ENCODE measurements at places on chromosomes 1 and 21.

GRCh38 chr1:168529518-168529917 lies 14.3 kb downstream of the XCL2 start:
- DNase-seq, result no peak

DNA sequence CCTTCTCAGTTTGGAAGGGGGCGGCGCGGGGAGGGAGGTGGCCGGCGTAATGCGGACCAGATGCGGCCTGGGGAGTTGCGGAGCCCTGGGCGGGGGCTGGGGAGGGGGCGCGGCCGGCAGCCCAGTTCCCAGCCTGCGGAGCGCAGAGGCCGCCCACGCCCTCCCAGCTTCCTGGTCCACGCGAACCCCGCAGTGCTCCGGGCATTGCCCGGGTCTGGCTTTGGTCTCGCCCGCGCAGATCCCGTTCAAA lies 695 bp downstream of the DMBX1 start:
- DNase-seq, result no peak

- DNase-seq, result no peak
Measured at GRCh38 chr1:196593955-196594354, 14.3 kb downstream of the KCNT2 start.

DNA sequence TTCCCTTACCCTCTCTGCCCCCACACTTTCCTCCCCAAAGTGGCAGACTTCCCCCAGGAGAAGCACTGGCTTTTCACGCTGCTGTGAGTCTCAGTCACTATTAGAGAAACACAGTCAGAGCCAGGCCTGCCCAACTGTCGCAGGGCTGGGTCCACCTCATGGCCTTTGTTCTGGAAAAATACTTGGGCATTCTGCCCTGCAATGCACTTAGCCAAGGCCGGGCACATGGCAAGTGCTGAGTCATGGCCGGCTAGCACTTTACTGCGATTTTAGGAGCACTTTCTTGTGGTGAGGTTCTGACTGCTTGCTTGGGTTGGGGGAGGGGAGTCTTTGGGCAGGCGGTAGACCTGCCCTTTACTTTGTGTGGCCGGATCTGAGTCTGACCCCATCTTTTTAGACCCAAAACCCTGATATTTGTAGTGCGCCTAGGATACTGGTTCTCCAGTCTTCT lies 7.7 kb downstream of the EPHX1 start:
- peak; percentile 75 for DNase-seq

- DNase-seq, result no peak
Measured at GRCh38 chr1:214199585-214199984, 81.4 kb upstream of the SMYD2 start.

- no peak for DNase-seq
Measured at GRCh38 chr1:235307158-235308124, 20.5 kb downstream of the ARID4B start.

DNA sequence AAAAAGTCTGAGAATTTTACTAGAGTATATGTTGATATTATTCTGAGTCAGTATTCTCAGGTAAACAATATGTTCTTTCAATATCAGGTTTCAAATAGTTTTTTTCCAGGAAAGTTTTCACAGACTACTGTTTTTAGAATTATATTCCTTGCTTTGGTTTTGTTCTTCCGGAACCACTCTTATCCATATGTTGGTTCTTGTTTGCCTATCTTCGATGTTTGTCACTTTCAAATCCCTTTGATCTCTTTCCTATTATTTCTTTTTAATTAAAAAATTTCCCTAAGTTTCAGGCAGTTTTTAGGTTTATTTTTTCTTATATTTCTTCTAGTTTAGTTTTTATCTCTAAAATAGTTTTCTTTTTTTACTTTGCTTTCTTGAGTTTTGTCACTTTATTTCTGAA lies 20.9 kb downstream of the NOS1AP start:
- DNase-seq, result no peak
